ENCODE measurements at places on chromosomes 2 and 18.

- DNase-seq: peak; percentile 94
Measured at GRCh38 chr2:177242121-177242987, 22.2 kb downstream of the NFE2L2 start.

DNA sequence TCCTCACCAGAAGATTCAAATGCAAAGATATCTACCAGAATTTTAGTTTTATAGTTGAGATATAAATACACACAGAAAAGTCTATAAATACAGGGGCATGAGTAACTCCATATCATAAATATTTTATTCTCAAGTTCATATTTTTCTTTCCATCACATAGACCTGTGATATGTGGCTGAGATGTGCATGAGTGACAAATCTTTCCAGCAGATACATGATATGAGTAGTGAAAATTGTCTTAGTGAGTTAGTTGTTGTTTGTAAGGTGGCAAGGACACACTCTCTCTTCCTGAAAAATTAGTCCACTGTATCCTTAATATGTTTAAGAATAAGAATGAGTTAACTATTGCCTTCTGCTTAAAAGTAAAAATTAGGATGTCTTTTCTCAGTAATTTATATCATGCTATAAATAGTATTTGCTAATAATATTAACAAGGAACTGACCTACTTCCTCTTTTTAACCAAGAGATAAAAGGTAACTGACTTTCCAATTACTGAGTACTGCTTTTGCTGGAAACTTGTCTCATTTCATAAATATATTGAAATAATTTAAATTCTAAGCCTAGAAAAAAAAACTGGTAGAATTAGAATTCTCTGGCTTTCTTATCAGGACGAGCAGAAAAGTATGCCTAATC lies 85.2 kb upstream of the SESTD1 start:
- no peak for DNase-seq

- DNase-seq: no peak
Measured at GRCh38 chr2:138475277-138475776, 26.2 kb upstream of the SPOPL start.

GRCh38 chr2:831622-832021 lies 119.0 kb upstream of the SNTG2 start:
- no peak for DNase-seq

- DNase-seq: peak; percentile 15
Measured at GRCh38 chr2:156883804-156884203, 373.7 kb upstream of the GALNT5 start.

- DNase-seq: no peak
Measured at GRCh38 chr2:113840518-113840917, 49.4 kb upstream of the ACTR3 start.

DNA sequence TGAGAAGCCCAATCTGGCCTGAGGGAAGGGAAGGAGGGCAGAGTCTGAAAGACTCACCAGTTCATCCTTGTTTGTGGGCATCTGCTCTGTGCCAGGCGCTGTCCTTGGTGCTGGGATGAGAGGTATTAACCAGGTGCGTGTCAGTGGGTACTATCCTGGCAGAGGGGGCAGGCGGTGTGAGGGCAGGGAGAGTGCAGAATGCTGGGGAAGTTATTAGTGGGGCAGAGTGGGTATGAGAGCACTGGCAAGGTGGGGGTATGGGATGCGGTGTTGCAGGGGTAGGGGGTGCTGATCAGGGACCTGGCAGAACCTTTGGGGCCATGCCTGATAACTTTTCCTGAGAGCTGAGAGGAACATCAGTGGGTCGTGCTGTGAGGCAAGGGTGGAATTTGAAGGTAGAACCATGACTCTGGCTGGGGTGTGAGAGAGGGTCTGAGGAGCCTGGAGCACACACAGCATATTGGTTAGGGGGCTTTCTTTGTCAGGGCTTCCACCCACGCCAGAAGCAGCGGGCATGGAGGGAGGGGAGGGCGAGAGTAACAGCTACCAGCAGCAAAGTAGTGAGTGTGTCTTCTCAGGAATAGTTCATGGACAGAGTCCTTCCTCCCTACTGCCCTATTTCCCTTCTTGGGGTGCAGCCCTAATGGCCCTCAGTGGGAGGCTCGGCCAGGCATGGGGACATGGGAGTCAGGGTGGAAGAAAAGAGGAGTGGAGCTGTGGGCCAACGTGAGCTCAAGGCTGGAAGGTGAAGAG lies 290.7 kb downstream of the CYP26B1 start:
- DNase-seq: no peak

GRCh38 chr18:13572721-13573120 lies 153.6 kb downstream of the FAM210A start:
- no peak for DNase-seq

DNA sequence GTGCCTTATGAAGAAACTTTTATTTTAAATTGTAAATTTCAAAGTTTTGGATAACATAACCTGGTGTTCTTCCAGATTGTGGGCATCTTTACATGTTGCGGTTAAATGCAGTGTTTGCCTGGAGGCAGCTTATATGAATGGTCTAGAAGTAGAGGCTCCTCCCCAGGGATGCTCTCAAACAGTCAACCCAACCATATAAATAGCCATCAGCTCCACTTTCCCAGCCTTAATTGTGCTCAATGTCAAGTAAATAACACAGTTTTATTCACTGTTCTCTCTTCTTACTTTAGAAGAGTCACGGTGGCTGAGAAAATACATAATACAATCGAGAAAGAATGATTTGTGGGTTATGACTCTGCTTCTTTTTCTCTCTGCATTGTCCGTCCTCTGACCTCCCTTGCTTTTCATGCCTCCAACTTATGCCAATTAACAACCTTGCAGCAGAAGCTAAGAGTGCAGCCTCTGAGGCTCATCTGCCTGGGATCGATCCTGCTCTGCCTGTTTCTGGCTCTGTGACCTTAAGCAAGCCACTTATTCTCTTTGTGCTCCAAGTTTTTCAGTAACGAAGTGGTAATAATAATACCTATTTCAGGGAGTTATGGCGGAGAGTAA lies 100.3 kb downstream of the DAW1 start:
- DNase-seq: no peak

- DNase-seq: no peak
Measured at GRCh38 chr2:173607606-173608311, 253.1 kb downstream of the CDCA7 start.

GRCh38 chr2:43239981-43240765 lies 13.8 kb upstream of the ZFP36L2 start:
- no peak for DNase-seq

GRCh38 chr2:155381436-155381835 lies 682.9 kb downstream of the KCNJ3 start:
- DNase-seq: no peak

DNA sequence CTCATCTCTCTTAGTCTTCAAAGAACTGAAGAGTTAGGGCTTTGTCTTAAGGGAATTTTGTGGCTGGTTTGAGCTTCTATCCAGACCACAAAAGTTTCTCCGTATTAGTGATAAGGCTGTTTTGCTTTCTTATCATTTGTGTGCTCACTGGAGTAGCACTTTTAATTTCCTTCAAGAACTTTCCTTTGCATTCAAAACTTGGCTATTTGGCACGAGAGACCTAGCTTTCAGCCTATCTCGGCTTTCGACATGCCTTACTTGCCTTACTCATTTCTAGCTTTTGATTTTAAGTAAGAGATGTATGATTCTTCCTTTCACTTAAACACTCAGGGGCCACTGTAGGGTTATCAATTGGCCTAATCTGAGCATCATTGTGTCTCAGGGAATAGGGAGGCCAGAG lies 29.9 kb downstream of the HDHD2 start:
- no peak for DNase-seq

- no peak for DNase-seq
Measured at GRCh38 chr18:62420513-62421209, 95.6 kb downstream of the TNFRSF11A start.

DNA sequence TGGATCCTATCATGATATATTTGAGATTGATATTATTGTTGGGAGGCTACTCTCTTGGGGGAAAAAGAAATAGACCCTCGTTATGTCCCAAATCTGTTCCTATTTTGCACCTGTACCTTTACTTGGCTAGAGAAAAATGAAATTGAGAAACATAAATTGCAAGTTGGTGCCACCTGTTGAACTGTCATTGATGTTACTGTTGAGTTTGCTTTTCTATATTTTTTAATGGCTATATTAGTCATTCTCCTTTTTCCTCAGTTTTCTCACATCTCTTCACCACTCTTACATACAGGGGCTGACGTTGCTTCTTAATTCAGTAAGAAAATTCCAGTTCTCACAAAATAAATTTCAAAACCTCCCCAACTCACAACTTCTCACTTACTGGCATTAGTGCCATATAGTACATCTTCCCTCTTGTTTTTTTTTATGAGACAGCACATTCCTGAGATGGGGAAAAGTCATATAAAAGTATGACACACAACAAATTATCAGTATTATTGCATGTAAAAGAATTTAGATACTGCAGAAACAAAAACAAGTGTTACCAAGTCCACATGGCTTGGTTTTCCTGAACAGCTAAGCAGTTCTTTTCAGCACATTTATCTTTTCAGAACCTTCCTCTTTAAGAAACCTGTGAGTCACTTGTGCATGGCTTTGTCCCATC lies 348.3 kb upstream of the DSEL start:
- DNase-seq: peak; percentile 90

DNA sequence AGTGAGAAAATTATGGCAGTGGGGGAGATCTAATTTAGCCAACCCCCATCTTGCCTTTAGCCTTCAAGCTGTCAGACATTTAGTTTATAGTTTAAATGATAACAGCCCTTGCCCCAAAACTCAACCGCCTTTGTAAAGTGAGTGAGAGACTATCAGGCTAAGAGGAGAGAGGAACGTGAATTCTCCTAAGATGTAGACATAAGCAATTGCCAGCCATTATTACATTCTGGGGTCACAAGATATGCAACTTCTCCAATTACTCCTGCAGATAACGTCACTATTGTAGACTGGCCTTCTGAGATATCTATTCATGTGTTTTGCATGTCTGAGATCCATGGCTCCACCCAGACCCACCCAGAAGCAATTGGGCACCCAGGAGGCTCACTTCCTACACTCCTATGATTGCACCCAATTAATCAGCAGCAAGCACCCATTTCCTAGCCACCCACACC lies 307.3 kb downstream of the NBAS start:
- no peak for DNase-seq

DNA sequence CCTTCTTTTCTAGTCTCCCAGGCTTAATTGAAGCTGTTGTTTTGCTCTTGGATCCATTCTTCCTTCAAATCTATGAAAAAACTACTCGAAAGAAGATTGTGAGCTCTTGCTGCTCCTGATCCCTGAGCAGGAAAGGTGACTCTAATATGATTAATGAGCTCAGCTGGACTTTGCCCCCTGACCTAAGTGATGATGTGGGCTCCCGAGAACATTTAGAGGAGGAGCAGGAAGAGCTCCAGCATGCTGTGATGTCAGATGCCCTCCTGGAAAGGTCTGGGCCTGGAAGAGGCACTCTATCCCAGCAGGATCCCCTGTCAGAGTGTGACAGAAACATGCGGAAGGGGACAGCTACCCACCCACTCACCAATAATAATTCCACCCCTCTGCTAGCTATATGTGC lies 117.9 kb upstream of the PELI1 start:
- DNase-seq: no peak

Data from HFFc6 (cell line).